NCI-H524 treated with DMSO at 0.1 percent for 48 hours (cell line): ENCODE measurements at places on chromosomes 2 and 18.

- no peak for DNase-seq
These were observed 62.8 kb downstream of the PRELID3A start for GRCh38 chr18:12470382-12471075.

DNA sequence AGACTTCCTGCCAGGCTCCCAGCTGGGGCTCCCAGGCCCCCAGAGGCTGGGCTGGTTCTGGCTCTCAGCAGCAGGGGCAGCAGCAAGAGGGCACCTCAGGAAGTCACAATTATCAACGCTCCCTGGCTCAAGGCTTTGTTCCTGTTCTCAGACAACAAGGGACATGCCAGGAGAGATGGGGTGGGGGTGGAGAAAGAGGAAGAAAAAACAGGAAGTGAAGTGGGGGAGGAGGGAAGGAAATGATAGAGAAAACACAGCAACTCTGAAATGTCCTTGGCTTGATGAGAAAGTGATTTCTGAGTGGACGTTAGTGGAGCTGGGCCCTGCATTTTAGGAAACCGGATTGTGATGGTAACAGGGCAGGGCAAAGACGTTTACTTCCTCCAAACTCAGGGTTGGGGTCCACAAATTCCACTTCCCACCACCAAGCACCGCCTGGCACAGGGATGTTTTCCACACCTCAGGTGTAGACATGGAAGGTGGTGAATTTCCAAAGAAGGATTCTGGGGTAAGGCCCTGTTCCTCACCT lies 40.4 kb downstream of the CYRIA start:
- DNase-seq: no peak

- no peak for DNase-seq
These were observed 144.3 kb upstream of the BOD1L2 start for GRCh38 chr18:57002627-57003026.

DNA sequence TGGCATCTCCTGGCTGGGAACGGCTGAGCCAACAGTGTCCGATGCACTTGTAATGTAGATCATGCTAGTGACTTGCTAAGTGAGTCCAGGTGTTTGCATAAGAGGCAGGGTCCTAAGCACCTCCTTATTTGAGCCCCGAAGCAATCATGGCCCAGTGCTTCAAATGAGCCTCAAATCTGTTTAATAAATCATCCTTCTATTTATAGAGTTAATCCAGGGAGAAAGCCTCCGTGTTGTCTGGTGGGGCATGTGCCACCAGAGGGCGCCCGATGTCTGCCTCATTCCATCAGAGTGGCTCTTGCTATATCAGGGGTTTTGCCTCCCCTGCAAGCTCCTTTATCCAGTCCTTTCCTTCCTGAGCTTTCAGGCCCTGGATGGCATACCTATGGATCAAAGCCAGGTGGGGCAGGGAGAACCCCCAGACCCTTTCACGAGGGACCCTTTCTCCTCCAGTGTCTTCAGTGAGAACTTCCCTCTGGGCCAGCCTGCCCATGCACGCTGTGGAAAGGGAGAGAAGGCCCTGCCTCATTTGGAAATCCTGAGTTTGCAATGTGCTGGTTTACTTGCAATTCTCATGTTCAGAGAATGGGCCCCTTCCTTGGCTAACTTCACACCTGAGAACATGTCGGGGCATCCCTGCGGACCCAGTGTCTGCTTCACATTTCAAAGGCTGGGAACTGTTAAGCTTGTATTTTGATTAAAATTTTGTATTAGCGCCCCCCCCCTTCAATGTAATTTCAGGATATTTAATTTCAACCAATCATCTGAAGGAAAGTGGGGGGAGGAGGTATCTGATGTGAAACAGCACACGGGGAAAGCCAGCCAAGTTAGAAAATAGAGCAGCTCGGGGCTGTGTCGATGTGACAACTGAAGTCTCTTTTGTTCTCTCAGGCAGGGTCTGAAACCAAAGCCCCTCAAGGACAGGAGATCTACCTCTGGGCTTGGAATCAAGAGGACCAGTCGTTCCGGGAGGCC lies 39.7 kb downstream of the RDH14 start:
- DNase-seq: peak; percentile 82

DNA sequence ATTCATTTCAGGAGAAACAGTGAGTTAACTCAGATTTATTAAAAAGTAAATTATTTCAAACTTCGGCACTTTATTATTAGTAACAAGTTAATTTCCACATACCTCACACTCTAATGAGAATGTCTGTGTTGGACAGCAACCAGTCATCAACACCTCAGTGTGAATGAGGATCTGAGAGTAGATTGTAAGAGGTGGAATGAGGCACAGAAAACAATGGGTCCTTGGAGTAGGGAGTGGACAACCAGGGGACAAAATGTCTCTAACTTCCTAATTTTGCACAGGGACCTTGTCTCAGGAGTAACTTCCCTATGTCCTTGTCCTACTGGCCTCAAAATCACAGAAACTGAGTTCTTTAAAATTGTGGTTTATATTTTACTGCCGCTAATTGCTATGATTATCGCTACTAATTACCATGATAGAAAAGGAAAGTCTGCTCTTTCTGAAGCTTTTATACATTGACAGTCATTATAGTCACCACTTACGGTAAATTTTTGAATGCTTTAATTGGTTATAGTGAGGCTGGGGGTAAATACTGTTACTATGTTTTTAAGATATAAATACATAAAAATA lies 82.2 kb upstream of the LRPPRC start:
- no peak for DNase-seq

GRCh38 chr2:108220942-108221541 lies 18.7 kb upstream of the SULT1C3 start:
- DNase-seq: no peak

DNA sequence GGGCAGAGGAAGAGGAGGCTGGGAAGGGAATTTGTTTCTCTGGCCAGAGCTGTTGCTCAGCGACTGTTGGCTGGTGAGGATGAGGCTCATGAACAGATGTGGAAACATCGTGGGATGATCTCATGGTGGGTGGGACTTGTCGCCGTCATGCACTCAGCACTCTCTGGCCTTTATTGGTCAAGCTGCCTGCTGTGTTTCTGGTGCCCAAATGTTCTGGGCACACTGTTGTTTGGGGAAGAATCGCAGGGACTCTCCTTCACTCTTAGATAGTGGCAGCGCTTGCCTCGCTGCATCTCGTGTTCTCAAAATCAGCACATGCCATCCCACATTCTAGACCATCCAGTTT lies 145.6 kb downstream of the AGAP1 start:
- DNase-seq: no peak

DNA sequence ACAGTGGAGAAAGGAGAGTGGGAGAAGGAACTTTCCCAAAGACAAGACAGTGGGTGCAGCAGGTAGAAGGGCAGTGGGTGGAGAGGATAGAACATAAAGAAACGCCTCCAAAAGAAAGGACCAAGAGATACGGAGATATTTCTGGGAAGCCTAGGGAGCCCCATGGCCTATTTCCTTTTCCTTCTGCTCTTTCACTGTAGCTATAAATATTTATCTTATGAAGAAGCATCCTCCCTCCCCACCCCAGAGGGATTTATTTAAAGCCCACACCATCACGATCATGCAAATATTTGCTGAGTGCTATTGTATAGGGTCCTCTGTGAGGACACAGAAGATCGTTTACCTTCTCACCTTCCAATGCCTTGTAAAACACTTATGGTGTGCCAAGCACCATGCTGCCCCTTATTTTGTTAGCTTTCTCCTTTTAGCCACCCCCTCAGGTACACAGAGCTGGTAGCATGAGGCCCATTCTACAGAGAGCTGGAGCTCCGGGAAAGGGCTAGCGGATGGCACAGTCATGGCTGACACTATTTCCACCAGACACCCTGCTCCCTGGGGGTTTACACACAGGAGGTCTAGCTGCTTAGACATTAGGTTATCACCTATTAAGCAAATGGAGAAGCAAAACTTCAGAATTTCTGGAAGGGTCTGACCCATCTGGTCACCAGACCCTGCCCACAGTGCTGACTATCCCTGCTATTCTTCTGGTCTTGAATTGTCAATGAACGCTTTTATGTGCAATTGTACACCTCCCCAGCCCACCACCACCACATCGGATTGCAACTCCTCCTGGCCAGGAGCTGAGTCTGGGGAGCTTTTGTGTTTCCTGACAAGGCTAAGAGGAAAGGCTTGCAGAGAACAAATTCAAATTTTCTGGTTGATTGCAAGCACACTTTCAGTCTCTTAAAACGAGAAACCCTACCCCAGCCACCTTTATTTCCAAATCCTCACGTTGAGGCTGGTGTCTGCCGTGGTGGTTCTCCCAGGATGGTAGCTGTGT lies 91.8 kb upstream of the KLF7 start:
- no peak for DNase-seq

GRCh38 chr2:216822470-216822869 lies 37.4 kb downstream of the TNP1 start:
- DNase-seq: no peak

GRCh38 chr2:160968183-160968582 lies 192.0 kb upstream of the TANK start:
- DNase-seq: no peak

- no peak for DNase-seq
These were observed 70.1 kb downstream of the OXER1 start for GRCh38 chr2:42693688-42694479.

GRCh38 chr2:100262046-100262445 lies 60.3 kb downstream of the LONRF2 start:
- no peak for DNase-seq

DNA sequence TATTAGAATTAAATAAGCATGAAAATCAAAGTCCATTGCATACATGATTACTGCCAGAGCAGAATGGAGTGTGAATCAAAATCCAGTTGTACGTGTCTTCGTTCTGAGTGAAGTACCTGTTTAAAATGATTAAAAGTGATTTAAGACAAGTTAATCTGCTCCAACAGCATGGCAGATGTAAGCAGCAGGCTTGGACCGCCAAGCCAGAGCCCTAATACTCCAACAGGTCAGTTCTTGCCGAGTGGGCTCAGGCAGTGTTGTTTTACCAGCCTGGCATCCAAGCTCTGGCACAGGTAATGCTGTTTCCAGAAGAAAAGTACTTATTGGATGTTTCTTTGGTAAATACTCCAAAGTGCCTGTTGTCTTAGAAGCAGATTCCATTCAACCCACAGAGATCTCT lies 171.4 kb upstream of the EPAS1 start:
- DNase-seq: peak; percentile 54

DNA sequence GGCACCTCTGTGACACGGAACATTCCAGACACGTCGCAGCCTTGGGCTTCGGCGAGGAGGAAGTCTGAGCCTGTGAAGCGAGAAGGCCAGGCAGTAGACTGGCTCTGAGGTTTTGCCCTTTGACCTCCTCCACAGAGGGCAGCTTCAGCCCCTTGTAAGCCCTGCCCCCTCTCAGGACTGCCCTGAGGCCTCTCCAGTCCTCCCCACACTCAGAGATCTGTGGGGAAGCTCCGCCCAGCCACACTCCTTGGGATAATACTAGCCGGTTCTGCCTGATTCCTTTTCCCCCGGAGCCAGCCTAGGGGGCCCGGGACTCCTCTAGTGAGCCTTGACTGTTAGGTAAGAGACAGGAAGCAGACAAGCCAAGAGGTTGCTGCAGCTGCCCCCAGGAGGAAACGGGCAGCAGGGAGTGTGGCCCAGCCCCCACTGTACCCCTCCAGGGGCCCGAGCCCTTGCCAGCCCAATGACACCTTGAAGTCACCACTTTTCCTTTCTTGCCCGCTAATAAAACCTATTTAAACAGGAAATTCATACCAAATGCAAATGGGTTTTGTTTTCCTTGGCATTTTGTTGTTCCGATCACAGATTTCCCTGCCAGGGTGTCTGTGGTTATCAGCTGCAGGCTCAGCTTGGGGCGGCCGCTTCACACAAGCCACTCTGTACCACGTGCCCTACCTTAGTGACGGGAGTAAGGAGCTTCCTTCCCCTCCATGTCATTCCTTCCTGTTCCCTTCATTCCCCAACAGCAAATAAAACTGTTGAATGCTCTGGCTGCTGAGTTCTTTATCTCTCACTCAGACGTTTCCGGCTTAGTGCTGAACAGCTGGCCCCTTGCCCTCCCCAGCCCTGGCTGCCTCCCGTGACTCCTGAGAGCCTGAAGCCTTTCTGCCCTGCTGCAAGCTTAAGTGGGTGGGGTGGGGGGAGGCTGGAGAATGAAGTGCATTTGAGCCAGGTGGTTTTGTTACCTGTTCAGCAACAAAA lies 124.7 kb downstream of the CABLES1 start:
- peak; percentile 40 for DNase-seq

- no peak for DNase-seq
These were observed 238.2 kb downstream of the GCA start for GRCh38 chr2:162581959-162582798.

DNA sequence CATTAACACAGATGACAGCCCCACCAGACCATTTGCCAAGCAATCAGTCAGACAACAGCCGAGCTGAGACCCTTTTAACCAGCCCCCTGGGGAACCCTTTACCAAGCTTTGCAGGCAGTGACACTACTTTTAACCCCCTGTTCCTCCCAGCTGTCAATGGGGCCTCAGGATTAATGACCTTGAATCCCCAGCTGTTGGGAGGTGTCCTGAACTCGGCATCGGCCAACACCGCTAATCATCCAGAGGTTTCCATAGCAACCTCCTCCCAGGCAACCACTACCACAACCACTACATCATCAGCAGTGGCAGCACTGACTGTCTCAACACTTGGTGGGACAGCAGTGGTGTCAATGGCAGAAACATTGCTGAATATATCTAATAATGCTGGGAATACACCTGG lies 160.9 kb upstream of the EPC2 start:
- DNase-seq: peak; percentile 76

DNA sequence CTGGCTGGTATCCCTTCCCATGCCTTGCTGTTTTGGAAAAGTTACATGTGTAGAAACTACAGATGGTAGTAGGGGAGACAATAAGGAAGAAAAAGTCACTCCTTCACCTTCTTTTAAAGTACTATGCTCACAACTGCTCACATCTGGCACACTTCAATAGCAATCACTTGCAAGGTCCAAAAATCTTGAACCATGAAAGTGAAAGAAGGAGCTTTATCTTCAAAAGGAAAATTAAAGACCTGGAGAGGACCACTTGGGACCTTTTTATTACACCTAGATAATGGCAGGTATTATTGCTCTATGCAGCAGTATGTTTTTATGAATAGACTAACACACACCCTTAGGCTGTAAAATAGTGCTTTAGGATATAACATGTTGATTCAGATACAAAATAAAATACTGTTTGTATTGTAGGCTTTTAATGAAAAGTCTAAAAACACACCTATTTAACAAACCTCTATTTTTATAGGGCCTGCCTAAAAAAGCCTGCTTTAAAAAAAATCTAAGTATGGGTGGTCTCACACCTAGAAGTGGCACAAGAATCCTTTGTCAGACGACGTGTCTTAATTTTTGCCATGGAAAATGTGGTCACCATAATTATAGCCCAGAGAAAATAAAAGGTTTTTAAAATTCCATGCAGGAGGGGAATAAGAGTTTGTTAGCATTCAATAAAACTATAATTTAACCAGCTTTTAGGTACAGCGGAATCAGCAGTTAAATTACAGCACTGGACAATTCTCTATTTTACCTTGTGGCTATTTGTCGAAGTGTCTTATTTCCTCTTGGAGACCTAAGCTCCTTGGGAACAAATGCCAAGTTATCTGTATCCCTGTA lies 124.0 kb downstream of the BCL2 start:
- no peak for DNase-seq

- DNase-seq: no peak
These were observed 54.1 kb downstream of the EIPR1 start for GRCh38 chr2:3323360-3324035.

GRCh38 chr2:239952665-239953417 lies 72.3 kb downstream of the NDUFA10 start:
- no peak for DNase-seq
